ENCODE measurements at places on chromosomes 3 and 15. TPM values are rescaled to one million over a fixed set of nuclear protein-coding genes. Genes with fewer than 3 reads are reported as not detected.

The UROC1 gene
- not detected for total RNA-seq

DNA sequence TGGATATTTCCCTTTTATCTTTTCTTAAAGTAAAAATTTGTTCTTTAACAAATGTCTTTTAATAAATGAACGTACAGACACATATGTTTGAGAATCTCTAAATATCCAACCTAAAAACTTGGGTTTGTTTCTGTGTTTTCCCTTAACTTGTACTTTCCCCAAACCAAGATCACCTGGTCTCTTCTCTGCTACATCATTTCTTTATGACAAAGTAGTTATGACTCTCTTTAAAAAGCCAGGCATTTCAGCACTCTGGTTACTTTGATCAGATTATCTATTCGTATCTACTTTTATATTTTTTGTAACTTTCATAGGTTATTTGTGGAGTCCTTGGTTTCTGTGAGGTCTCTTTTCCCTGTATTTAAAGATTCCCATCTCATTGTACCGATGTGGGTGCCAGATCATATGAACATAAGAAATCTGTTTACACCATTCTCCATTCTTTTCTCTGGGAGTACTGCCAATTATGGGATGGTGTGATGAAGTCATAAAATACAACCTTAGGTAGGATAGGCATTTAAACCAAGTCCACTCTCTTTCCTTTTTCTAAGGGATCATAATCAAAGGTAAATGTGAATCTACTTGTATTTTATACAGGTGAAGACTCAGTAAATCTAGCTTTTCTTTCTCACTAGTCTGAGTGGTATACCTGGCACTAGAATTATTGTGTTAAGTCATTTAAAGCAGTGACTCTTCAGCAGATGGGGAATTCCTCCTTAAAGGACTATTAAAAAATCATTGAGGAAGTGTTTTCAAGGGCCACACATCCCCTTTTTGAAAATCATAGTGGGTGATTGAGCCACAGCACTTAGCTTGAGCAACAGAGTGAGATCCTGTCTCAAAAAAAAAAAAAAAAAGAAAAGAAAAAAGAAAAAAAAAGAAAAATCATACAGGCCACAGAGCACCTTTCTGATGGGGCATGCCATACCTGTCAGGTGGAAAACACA lies 12.4 kb upstream of the NFKBIZ start:
- DNase-seq, result no peak

GRCh38 chr15:67358391-67358790 lies 103.8 kb downstream of the IQCH start:
- DNase-seq, result peak; percentile 13

DNA sequence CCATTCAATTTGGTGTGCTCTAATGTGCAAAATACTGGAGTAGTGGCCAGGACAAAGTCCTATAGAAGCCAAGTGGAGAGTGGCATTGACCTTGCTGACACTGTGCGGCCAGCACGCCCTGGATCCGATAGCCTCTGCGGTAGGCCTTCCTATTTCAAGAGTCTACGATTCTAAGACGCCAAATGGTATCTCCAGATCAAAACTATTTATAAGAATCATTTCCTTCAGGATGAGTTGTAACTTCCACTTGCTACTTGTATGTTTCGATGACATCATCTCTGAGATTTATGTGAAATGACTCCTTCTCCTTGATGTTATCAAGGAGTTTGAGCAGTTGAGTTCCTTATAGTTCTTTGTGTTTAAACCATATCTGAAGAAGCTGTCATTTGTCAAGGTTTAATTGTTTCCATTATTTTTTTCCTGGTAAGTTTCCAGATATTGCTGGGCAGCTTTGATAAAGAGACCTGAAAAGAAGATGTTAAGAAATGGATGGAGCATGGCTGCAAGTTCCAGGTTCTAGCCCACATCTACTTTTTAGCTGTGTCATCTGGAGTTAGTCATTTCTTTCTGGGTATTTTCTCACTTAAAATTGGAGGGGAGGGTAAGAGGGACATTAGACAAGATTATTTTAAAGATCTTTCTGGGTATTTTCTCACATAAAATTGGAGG lies 71.8 kb downstream of the TMEM44 start:
- peak; percentile 71 for DNase-seq

The BDH1 gene
- 5.8 TPM for total RNA-seq

The EPB42 gene
- not detected for total RNA-seq

DNA sequence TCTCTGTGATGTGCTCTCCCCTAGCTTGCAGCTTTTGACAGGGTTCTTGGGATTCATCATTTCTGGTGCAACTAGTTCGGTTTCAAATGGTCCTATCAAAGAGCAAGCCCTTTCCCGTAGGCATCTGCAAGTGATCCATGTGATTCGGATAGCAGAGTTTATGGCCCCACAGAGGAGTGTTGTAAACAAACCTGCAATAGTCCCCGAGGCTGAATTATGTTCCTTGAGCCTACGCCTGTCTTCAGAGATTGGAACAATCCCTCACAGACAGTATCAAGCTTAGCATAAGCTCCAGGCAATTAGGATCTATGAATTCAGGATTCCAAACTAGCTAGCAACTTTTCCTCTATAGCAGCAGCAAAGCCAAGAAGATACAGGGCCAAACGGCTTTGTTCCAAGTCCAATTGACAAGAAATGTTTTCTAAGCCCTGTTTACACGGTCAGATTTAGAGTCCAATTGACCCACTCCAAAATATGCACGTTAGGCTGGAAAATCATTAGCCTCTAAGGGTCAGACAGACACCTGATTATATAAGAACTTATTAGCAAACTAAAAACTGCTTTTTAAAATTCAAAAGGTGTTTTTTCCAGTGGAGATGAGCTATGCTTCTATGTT lies 24.8 kb downstream of the LNP1 start:
- no peak for DNase-seq

GRCh38 chr15:92161039-92161670 lies 232.5 kb upstream of the ST8SIA2 start:
- no peak for DNase-seq

DNA sequence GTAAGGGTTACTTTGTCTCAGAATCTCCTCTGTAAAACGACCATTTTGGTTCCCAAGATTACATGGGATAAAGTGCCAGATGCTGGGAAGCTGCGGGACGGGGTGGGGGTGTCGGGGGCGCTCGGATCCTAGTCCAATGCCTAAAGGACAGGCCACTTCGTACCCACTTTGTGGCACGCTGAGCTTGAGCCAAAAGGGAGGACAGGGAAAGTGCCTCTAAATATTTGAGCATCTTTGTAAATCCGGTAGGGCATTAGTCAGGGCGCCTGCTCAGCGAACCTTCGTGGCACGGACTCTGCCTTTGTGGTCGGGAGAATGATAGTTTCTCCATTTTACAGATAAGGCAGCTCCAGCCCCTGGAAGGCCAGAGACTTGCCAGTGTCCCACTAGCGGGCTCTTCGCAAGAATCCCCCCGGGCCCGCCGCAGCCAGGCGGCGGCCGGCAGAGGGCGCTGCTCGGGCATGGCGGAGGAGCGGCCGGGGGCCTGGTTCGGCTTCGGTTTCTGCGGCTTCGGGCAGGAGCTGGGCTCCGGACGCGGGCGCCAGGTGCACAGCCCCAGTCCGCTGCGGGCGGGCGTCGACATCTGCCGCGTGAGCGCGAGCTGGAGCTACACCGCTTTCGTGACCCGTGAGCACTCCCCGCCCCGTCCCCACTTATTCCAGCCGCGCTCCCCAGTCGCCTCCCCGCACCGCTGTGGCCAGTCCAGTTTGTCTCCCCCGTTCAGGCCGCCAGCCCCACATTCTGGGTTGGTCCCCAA lies 1.8 kb downstream of the RCCD1 start:
- peak; percentile 100 for DNase-seq

The NAALADL2 gene
- total RNA-seq, result 23.5 TPM

The FAM240A gene
- total RNA-seq, result under 0.01 TPM

- DNase-seq, result no peak
Observed at GRCh38 chr3:14039149-14039548, 85.5 kb downstream of the CHCHD4 start.

Measured in osteoblast (primary cell).